Activated T-helper 1 cell treated with Interleukin-2 at 50 U/mL for 16 hours (primary cell): ENCODE measurements at places on chromosomes 5 and 9.

- DNase-seq: no peak
Measured at GRCh38 chr9:70261131-70261870, 2.5 kb downstream of the SMC5 start.

- no peak for DNase-seq
Measured at GRCh38 chr9:136146126-136147037, 27.7 kb upstream of the TMEM250 start.

GRCh38 chr9:133050142-133050541, 11.6 kb upstream of the CEL start:
- DNase-seq: no peak

DNA sequence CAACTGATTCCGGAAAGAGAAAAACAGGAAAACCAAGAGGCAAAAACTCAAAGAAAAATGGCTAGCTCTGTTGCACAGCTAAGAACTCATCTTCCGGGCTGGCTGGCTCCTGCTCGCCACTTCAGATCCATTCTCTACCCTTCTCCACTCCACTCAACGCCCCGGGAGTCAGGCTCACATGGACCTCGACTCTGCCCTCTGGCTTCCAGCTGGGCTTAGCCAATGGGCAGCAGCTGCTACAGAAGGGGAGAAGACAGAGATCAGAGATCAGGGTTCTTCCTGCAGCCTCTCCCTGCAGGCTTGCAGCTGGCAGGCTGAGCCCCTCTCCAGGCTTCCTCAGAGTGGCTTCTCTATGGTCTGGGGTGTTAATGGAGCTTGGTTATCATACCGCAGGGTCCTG, 187.5 kb downstream of the MED10 start:
- no peak for DNase-seq

- no peak for DNase-seq
Measured at GRCh38 chr5:140634103-140634502, 1.1 kb upstream of the CD14 start.

- no peak for DNase-seq
Measured at GRCh38 chr9:132356324-132356924, 1.6 kb upstream of the SETX start.

DNA sequence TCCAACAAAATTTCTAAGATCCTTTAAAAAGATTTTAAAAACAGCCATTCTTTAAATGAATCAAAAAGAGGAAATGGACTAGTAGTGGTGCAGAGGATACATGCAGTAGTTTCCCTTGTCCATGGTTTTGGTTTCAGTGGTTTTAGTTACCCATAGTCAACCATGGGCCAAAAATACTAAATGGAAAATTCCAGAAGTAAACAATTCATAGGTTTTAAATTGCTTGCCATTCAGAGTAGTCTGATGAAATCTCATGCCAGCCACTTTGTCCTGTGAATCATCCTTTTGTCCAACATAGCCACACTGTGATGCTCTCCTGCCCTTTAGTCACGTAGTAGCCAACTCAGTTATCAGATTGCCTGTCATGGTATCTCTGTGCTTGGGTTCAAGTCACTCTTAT, 286.1 kb downstream of the ANXA1 start:
- DNase-seq: no peak

- no peak for DNase-seq
Measured at GRCh38 chr5:98543490-98543889, 230.0 kb upstream of the RGMB start.

GRCh38 chr5:150312518-150312917, 9.8 kb upstream of the ARSI start:
- no peak for DNase-seq

- DNase-seq: no peak
Measured at GRCh38 chr9:126617823-126618165, 4.1 kb downstream of the LMX1B start.

- DNase-seq: no peak
Measured at GRCh38 chr9:9961487-9961886, 651.3 kb downstream of the PTPRD start.

- no peak for DNase-seq
Measured at GRCh38 chr9:89189215-89189614, 10.6 kb upstream of the SHC3 start.

DNA sequence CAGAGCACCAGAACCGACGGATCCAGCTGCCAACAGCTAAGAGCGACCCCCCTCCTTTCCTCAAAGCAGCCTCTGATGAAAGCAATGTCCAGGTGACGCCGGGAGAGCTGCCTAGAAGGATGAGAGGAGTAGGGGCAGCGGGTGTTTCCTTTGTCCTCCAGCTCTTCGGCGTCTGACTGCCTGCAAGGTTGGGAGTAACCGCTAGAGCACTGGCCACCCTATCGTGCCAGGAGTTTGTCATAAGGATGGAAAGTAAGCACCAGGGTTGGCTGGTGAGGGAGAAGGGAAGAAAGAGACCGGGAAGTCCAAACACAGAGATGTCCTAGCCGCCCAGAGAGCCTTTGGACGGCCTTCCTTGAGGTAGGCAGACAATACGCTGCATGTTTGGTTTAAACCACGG, 10.8 kb downstream of the MRPL36 start:
- DNase-seq: no peak

- DNase-seq: no peak
Measured at GRCh38 chr9:27977931-27978330, 404.6 kb upstream of the C9orf72 start.
